ENCODE measurements at places on chromosomes 5 and 9.

DNA sequence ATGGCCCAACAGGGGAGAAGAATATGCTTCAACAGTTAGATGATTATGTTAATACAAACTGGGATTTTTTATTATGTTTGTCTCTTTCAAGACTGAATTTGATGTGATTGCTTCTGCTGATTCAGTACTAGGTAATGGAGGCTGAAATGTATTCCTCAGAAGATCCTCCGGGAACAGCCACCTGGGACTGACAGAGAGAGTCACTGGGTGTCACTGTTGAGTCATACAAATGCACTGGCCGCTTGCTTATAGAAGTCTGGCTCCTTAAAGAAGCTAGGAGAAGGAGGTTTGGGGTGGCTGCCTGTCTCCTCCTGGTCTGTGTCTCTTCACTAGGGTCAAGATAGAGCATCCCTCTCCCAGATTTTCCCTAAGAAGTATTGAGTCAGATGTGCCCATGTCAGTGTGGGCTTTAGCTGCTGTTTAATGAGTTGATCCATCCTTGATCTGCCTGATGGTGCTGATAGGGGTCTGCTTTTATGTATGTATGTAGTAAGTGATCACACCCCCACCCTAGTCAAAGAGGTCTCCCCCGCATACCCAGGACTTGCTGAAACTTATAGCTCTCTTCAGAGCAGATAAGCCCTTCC lies 773.4 kb downstream of the BRINP1 start:
- peak; percentile 1 for DNase-seq

GRCh38 chr5:134125039-134126015 lies 10.8 kb downstream of the TCF7 start:
- DNase-seq, result peak; percentile 77

GRCh38 chr9:1414711-1415131 lies 364.6 kb downstream of the DMRT2 start:
- DNase-seq, result peak; percentile 95

DNA sequence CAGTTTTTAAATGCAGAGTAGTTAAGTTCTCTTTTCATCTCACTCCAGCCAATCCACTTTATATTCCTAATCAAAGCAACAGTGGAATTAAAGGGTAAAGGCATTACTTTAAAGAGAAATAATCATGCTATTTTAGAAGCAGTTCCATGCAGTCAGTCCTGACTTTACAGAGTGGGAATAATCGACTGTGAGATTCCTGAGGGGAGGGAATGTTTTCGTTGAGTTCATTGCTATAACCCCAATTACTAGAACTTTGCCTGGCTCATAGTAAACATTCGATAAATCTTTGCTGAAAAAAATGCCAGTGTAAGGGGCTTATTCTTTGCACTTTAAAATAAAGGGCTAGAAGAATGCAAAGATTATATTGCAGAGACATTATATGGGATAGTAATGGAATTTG lies 127.2 kb upstream of the ASTN2 start:
- DNase-seq, result no peak

- DNase-seq, result peak; percentile 87
Observed at GRCh38 chr5:172748341-172748843, 22.6 kb downstream of the DUSP1 start.

DNA sequence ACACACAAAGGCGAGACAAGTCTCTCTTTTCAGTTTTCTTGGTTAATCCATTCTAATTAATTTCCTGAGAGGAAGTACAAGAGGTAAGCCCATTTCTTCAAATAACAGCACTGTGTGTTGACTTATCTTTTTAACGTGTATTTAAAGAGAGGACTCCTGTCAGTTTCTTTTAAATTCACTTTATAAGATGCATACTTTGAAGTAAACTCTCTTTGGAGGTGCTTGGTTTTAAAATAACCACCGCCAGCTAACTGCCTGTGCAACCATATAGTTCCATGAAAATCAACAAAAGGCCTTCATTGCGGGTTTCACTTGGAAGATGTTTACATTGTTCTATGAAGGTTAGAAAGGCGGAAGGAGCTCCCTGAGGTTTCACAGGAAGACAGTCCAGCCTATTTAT lies 13.1 kb upstream of the SERINC5 start:
- no peak for DNase-seq

DNA sequence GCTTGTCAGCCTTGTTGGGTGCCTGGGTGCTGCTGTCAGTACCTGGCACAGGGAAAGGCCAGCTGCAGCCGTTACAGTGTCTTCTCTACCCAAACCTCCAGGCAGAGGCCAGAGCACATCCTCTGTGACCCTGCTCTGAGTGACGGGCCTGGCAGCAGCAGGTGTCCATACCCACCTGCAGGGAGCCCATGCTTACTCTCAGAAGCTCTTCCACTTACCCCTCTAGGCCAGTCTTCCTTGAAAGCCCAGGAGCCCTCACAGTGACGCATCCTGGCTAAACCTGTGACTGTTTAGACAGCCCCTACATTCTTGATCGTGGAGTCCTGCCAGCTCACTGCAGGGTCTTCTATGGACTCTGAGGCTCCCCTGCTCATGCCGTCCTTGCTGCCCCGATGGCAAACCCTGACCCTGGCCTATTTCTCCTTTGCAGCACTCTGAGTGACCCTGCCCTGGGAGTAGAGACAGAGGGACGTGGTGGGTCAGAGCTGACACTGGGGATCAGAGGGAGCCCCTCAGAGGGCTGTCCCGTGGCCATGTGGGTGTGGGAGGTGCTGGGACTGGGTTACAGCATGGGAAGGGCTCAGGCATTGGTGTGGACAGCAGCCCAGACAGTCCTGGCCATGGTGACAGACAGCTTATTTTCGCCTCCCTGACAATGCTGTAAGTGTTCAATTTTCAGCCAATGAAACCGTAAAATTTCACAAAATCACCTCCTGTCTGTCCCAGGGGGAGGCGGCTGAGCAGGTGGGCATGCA lies 67.6 kb upstream of the RNF130 start:
- no peak for DNase-seq

DNA sequence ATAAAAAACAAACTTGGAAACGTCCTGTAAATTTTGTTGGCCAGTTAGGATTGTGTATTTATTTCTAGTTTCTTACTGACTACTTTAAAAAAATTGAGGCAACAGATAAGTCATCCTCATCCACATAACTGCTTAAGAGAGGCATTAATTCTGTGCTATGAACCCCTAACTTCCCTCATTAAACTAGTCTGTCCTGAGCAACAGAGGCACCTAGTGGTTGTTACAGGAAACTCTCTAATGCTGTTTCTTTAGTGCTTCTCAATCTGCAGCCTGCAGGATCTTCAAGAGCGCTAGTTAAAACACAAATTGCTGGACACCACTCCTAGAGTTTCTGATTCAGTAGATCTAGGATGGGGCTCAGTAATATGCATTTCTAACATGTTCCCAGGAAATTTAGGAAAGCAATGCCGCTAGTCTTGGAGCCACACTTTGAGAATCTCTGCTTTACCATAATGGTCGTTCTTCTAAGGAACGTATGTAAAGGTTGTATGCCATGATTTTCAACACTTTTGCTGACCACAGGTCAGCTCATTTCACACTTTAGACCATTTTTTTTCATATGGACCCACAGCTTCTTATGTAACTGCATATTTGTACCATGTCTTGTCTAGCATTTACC lies 410.1 kb upstream of the SMARCA2 start:
- peak; percentile 67 for DNase-seq

DNA sequence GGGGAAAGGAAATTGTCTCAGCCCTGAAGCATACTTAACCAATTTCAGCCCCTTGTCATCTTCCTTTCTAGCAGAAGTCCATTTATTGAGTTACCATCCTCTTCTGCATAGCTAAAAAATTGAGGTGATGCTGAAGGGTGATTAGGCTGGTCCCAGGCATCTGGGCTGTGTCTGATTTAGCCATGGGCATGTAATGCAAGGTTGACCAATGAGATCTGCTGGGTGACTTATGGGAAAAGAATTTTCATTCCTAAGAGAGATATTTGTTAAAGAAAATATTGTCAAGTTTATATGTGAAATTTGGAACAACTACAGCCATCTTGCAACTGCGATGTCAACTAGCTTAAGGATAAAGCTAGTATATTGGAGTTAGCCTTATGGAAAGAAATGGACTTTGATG lies 5.1 kb downstream of the ITGA2 start:
- no peak for DNase-seq

- DNase-seq, result no peak
Observed at GRCh38 chr5:179805070-179805528, 1.6 kb downstream of the MGAT4B start.

GRCh38 chr9:131762356-131762932 lies 22.6 kb upstream of the RAPGEF1 start:
- no peak for DNase-seq

DNA sequence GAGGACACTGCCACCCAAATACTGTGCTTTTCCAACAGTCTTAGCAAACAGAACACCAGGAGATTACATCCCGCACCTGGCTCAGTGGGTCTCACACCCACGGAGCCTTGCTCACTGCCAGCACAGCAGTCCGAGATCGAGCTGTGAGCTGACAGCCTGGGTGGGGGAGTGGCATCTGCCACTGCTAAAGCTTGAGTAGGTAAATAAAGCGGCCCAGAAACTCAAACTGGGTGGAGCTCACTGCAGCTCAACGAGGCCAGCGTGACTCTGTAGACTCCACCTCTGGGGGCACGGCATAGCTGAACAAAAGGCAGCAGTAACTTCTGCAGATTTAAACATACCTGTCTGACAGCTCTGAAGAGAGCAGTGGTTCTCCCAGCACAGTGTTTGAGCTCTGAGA lies 28.8 kb downstream of the EPB41L4A start:
- DNase-seq, result no peak

- no peak for DNase-seq
Observed at GRCh38 chr9:134666208-134666607, 24.6 kb downstream of the COL5A1 start.

- no peak for DNase-seq
Observed at GRCh38 chr9:114930056-114930812, at the start of gene TNFSF8. Gene TNFSF8, minus strand, starts transcription at chr9:114930591. Its CDS starts 288 bp downstream, at chr9:114930303.

DNA sequence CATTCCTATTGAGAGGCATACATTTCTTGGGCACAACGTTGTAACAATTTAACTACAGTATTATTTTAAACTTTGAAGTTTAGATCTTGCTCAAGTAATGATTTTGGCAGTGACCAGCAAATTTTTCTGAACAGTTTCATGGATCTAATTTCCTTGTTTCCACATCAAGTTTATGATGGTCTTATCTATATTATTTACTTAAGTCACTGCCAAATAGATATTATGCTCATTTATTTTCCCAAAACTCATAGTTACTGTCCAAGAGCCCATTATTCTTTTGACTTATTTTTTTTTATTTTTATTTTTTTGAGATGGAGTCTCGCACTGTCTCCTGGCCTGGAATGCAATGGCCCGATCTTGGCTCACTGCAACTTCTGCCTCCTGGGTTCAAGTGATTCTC lies 86.5 kb upstream of the TLE4 start:
- no peak for DNase-seq

GRCh38 chr9:15999422-16000339 lies 446.8 kb downstream of the CCDC171 start:
- peak; percentile 84 for DNase-seq

DNA sequence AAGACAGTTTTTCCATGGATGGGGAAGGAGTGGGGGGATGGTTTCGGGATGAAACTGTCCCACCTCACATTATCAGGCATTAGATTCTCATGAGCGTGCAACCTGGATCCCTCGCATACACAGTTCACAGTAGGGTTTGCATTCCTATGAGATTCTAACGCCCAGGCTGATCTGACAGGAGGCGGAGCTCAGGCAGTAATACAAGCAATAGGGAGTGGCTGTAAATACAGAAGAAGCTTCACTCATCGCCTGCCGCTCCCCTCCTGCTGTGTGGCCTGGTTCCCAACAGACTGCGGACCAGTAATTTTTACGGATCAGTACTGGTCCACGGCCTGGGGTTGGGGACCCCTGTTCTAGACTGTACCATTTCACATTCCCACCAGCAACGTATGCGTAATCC lies 68.3 kb upstream of the OTULINL start:
- DNase-seq, result no peak

DNA sequence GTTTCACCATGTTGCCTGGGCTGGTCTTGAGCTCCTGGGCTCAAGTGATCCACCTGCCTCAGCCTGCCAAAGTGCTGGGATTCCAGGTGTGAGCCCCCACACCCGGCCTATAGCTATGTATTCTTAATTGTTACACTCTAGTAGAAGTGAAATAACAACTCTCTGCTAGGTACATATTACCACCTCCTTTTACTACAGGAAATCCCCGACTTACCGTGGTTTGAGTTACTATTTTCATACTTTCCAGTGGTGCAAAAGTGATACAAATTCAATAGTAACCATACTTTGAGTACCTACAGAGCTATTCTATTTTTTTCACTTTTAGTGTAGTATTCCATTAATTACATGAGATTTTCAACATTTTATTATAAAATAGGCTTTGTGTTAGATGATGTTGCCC lies 719 bp downstream of the ARL14EPL start:
- no peak for DNase-seq

DNA sequence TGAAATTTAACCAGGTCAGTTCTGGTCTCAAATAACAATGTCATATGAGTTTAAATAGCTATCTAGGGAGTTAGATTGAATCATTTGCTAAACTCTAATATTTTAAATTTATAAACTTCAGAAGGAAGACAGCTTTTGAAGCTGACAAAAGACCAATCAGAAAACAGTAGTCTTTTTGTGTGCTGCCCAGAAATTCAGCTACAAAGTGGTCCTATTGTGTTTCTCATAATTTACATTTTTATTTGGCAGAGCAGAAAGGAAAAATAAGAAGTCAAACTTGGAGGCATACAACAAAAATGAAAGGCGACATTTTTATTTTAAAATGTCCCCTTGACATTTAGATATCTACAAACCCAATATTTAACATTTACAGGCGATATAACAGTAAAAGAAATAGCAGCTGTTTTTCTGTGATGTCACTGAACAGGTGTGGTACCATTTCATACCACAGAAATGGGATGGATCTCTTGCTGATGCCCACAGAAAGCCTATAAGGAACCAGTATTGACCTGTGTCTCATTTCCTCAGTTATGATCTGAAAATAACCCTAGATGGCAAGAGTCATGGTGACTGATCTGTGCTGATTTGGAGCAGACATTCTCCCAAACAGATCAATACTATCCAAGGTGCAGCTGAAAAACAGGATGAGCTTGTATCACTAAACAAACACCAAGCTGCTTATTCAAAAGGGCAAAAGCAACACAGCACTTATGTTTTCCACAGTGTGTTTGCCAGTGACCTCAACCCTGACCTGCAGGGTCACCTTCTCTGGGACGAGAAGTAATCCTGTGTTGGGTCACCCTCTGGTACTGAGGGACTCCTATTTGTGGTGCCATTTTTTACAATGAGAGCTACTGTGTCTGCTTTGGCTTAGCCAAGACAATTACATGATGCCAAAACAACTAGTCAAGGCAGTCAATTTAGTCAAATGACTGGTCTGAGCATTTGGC lies 3.6 kb upstream of the FST start:
- no peak for DNase-seq

DNA sequence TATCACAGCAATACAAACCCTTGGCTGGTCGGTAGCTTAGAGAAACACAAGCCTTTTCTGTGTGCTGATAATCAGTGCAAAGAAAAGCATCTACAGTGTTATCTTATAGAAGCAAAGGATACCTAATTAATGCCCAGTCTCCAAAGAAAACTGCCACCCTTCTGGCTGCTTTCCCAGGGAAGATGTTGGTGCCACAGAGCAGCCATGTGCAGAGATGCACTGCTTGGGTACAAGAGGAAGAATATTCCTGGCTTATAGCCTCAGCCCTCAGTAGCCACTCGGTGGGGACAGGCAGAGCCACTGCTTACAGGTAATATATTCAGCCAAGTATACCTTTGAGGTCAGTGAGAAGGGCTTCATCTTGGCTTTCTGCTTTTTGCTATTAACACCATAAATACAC lies 185.3 kb downstream of the PCSK1 start:
- DNase-seq, result no peak

GRCh38 chr9:35932735-35933134 lies 23.4 kb downstream of the SPAAR start:
- DNase-seq, result no peak

Measured in muscle of back (tissue), 13 donors.